ENCODE measurements at places on chromosomes 5 and 9.

DNA sequence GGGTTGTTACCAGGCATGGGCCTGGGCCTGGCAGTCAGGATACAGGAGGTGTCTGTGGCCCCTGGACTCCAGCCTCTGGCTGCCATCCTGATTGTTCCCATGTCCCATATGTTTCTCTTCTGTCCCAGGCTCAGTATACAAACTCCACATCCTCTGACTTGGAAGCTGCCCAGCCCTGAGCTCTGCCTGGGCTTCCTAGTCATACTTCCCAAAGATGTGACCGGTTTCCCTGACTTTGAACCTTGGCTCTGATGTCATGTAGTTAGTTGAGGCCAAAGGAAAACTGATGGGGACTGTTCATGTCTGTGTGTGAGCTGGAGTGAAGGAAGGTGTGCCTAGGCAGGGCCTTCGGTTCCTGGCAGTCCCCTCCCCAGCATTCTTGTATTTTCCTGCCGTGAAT lies 50.4 kb downstream of the CYSTM1 start:
- DNase-seq: no peak

GRCh38 chr5:14732991-14733390 lies 68.5 kb downstream of the OTULIN start:
- DNase-seq: no peak

- DNase-seq: no peak
Observed at GRCh38 chr9:131840220-131840619, 100.3 kb upstream of the RAPGEF1 start.

GRCh38 chr5:150658699-150659265 lies 2.3 kb upstream of the MYOZ3 start:
- DNase-seq: no peak

- DNase-seq: no peak
Observed at GRCh38 chr5:53917095-53917494, 356.7 kb downstream of the NDUFS4 start.

- no peak for DNase-seq
Observed at GRCh38 chr5:14374100-14374499, 207.5 kb upstream of the OTULINL start.

GRCh38 chr5:178690208-178690607 lies 40.3 kb downstream of the ZNF354A start:
- no peak for DNase-seq

GRCh38 chr5:42806004-42806700 lies 5.5 kb downstream of the SELENOP start:
- DNase-seq: no peak

DNA sequence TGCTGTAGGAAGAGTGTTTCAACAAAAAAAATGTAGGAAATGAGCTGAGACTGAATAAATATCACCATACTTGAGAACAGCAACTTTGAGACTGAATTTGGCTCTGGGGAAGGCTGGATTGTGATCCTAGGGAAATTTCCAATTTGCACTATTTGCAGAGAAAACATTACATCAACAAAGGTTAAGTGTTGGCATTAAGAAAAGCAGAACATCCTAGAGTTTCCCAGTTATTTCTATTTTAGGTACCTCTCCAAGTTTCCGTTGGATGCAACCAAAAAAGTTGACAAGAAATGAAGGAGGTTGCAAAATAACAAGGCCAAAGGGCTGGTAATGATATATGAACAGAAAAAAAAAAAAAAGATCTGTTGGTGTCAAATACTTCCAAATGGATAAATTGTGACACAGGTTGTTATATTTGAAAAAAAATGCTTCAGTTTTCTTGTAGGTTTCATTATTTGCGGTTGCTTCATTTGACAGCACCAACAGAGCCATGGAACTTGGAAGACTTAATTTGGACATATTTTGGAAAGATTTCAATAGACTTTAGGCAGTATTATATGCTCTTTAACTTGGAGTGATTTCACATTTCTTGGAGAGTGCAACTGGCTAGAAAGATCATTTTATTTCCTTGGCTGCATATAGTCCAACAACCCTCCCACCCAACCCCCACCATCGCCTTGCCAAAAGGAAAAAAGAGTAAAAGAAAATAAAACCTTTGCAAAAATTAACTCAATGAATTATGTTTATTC lies 230.8 kb downstream of the ZNF608 start:
- no peak for DNase-seq

DNA sequence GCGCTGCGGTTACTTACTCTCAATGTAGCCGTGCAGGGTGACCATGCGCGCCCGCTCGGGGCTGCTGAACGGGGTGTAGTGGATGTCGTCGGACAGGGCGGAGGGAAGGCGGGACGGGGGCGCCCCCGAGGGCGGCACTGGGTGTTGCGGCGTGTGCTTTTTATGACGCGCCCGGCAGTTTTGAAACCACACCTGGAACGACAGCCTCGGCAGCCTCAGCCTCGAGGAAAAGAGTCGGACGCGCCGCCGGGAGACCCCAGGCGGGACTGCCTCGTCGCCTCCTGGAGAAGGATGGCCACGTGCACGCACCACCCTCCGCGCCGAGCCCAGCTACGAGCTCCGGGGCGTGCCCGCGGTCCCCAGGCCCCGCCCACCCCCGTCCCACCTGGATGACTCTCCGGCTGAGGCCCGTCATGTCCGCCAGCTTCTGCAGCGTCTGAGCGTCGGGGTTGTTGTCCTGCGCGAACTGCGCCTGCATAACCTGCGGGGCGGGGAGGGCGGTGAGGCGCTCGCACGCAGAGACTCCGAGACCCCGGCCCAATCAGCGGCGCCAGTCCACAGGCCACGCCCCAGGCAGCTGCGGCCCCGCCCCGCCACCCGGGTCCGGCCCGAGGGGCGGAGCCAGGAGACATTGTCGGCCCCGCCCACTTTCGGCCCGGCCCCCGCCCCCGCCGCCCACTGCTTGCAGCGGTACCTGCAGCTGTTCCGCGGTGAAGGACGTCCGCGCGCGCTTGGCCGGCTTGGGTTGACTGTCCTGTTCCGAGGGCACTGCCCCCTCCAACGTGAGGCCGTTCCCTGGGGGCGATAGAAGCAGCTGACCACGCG lies 15.0 kb downstream of the LHX6 start:
- peak; percentile 24 for DNase-seq

- DNase-seq: no peak
Observed at GRCh38 chr5:171855265-171855664, 69.6 kb downstream of the SMIM23 start.

DNA sequence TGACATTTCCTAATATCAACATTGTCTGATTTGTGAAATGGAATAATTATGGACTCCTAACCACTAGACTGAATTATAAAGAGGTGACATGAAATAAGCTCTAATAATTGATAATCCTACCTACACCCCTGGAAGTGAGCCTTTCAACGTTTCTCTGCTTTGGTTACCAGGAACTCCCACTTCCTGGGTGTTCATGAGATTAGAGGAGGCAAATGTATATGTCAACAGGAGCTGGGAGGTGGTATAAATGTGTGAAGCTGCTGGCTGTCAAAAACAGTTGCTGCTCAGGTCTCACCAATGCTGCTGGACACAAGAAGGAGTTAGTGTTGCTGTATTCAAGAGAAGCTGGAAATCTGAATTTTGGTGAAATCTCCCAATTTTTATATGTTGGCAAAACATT lies 96.8 kb downstream of the CAMK4 start:
- DNase-seq: no peak

GRCh38 chr5:92838253-92838652 lies 742.8 kb downstream of the NR2F1-AS1 start:
- no peak for DNase-seq

DNA sequence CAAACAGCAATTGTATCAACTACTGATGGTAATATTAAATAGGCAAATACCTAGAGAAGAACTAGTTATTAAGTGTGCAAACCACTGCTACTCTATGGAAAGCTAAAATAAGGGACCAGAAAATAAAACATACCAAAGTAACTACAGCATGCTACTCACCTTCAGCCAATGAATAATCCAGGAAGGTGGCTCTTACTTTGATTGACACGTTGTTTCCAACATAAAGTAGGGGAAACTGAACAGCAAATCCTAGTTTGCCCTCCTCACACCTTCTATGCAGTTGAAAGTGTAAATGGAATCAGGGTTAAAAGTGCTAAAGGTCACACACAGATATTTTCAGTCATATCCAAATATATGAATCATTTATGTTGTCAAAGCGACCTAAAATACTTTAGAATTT lies 5.1 kb upstream of the FST start:
- DNase-seq: no peak

- no peak for DNase-seq
Observed at GRCh38 chr5:542319-543311, 18.4 kb upstream of the SLC9A3 start.

DNA sequence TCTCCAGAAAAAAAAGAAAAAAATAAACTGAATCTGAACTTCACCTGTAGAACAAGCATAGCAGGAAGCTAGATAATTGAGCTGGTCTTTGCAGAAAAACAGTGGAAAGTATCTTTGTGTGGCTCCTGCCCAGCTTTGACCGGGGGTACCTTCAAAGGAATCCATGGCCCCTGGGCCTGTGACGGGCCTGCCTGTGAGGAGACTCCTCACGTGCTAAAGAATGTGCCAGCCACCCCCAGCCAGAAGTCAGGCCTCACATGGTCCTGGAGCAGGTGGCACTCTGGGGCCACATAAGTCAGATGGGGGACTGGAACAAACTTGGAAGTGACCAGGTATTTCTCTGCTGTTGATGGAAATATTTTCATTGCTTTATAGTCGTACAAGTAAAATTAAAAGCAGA lies 4.1 kb downstream of the NDUFS6 start:
- no peak for DNase-seq

DNA sequence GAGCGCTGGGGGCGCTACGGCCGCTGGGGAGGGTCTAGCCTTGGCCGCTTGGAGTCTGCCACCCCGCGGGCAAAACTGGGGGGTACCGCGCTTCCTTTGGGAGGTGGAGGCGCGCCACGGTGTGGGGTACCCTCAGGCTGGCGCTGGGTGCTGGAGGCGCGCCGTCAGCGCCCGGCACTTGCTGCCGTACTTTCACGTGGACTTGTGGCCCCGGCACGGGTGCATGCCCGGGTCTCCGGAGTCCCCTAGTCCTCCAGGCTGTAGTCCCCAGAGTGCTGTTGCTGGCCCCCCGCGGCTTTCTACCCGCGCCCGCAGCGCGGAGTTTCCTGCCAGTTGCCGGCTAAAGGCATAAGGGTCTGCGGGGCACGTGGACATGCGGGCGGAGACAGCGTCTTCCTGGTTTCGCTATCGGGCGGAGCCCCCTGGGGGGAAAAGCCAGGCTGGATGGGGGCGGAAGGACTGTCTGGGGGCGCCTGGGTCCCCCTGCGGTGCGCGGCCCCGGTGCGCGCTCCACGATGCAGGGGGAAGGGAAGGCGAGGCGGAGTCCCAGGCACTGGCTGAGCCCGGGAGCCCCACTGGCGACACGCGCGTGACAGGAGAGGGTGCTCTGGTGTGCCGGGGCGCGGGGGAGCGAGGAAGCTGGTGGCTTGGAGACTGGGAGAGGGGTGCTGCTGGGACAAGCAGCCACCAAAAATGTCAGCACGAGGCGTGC lies 666 bp downstream of the PPARGC1B start:
- peak; percentile 39 for DNase-seq

DNA sequence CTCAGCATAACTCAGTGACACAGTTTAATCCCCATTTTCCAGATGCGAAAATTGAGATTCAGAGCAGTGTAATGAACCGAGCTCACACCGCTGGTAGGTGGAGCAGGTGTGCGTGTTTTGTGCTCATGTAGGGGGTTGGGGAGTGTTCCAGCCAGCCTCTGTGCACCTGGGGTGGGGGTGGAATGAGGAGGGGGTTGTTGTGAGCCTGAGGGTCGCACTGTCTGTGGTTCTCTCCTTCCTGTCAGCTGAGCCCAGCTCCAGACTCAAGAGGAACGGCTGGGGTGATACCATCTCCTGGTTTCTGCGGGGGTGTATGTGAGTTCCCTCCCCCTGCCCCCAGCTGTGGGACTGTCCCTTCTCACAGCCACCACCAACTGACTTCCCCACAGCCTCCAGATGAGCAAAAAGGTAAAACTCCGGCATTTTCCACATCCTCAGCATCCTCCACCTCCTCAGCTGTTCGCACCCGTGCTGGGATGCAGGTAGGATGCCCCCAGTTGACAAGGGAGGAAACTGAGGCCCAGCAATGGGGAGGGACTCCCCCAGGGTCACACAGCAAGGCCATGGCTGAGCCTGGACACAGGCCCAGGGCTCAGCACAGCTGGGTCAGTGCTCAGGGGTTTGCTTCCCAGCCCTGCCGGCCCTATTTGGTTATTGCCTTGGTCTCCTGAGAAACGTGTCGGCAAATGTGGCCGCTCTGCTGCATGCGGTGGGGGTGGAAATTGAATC lies 2.1 kb downstream of the SH2D3C start:
- DNase-seq: peak; percentile 77

- DNase-seq: no peak
Observed at GRCh38 chr5:126595486-126596083, 566 bp upstream of the ALDH7A1 start.

GRCh38 chr5:4665911-4666310 lies 474.2 kb upstream of the ADAMTS16 start:
- DNase-seq: no peak

GRCh38 chr5:124737651-124738050 lies 8.8 kb downstream of the ZNF608 start:
- DNase-seq: no peak

DNA sequence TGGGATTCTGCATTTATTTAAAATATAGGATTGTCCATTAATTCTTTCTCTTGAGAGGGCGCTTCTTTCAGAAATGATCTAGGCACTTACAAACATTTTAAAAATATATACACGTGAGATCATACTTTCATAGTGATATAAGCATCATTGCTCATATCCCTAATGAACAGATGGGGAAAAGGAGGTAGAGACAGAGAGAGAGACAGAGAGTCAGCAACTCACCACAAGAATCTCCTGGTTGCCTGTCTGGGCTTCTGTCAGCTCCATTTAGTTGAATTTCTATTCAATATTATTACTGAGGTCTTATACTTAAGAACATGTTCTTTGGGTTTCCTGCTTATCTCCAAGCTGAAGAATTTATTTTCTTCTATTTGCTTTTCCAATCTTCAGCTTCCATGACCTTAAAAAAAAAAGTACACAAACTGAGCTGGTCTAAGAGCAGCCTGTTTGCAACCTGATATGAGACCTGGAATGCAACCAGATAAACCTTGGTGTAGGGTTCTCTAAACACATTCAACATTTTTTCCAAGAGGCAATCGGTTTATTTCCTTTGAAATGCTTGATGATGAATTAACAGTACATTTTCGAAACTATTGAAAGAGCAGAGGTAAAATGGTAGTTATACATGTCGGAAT lies 51.6 kb upstream of the LIFR start:
- DNase-seq: no peak

DNA sequence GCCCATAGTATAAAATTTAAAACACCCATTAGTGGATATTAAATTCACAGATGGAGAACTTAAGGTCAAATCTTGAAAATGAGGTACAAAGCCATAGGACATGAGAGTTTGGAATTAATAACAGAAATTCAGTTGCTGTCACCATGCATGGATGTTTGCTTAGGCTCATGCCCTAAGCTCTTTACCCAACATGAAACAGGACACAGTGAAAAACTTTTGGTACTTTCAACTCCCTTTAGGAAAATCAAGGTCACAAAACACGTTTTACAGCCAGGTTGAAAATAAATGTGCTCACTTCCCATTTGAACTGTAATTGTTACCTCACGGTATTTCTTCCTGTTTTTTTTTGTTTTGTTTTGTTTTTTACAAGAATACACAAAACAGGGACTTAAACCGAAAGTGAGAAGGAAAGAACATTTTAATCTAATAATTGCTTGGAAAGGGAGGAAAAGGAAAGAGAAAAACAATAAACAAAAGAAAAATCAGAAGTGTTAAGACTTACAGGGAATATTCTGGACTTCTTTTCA lies 6.1 kb upstream of the TOPORS start:
- DNase-seq: no peak

GRCh38 chr9:122453677-122454135 lies 24.0 kb downstream of the OR1J1 start:
- no peak for DNase-seq
